ENCODE measurements at places on chromosomes 16 and 17. TPM values are rescaled to one million over a fixed set of nuclear protein-coding genes. Genes with fewer than 3 reads are reported as not detected.

The DPEP1 gene
- polyA plus RNA-seq = 2.9 TPM

The BAIAP3 gene
- polyA plus RNA-seq = 5.4 TPM

The PVALEF gene
- polyA plus RNA-seq = 0.02 TPM

The GDPD1 gene
- 2.5 TPM for polyA plus RNA-seq
